ENCODE measurements at places on chromosomes 6 and 20.

GRCh38 chr6:153580776-153581175 lies 449.7 kb upstream of the RGS17 start:
- DNase-seq = no peak

DNA sequence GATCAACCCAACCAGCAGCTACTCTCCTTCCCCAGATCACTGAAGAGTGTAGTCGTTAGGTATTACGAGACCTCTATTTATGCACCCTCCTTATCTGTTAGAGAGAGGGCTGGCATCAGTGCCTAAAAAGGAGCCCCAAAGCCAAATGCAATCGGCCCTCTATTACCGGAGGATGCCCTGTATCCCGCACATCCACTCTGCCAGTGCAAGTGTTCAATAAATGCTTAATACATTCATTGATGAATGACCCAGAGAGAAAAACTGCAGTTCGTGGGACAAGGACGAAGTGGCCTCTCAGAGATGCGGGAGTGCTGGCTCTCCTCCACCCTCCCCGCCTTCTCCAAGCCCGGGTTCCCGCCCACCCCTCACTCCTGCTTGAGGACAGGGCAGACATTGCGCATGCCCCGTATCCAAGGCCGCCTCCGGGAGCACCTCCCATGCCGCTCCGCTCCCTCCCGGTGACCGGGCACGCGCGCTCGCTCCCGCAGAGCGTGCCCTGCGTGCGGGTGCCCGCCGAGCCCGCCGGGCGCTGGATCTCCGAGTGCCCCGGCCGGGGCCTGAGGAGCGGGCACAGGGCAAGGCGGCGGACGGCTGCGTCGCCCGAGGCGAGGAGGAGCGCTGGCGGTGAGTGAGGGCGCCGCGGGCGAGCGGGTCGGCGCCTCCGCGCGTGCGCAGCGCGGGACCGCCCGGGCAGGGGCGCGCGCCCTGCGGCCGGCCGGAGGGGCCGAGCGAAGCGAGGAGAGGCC lies 27.2 kb upstream of the BTBD3 start:
- peak; percentile 41 for DNase-seq

DNA sequence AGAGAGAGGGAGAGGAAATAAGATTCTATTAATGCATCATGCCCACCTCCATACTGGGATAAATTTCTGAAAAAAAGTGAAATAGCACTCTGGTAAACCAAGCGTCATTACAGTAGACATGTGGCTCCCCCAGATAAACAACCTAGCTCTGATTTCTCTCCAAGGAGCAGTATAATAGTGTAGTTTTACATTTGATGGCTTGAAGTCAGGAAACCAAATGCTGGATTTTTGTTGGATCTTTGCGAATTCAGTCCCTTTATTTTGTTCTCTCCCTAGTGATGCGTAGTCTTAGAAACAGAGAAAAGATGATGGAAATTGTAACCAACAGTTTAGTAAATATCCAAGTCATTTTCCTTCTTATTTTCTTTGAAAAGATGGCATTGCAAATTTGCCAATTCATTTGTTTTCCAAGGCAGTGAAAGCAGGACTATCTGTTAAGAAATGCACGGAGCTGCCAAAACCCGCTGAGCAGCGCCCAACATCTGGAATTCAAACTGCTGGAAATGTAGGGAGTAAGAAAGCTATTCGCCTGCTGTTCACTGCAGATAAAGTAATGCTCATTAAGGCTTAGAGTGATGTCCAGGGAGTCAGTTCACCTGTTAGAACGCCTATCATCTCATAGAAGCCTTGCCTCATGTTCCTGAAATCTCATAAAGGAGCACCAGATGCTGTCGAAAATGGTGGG lies 85.7 kb upstream of the DOK5 start:
- no peak for DNase-seq

- no peak for DNase-seq
Observed at GRCh38 chr6:117359581-117359980, 66.2 kb downstream of the ROS1 start.

DNA sequence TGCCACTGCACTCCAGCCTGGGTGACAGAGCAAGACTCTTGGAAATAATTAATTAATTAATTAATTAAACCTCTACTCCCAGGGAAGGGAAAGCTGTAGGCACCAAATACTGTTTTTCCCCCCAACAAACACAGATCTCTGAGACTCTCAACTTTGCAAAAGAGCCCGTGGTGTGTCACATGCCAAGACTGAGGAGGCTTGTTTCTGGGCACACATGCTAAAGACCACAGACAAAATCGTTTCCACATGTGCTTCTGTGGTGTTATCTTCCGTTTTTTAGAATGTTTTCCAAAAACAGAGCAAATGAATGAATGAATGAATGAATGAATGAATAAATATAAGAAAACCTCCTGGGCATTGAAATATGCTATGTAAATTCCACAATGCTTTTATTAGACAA lies 55.6 kb upstream of the ATXN1 start:
- no peak for DNase-seq

- no peak for DNase-seq
Observed at GRCh38 chr6:50259903-50260302, 210.2 kb upstream of the DEFB112 start.

DNA sequence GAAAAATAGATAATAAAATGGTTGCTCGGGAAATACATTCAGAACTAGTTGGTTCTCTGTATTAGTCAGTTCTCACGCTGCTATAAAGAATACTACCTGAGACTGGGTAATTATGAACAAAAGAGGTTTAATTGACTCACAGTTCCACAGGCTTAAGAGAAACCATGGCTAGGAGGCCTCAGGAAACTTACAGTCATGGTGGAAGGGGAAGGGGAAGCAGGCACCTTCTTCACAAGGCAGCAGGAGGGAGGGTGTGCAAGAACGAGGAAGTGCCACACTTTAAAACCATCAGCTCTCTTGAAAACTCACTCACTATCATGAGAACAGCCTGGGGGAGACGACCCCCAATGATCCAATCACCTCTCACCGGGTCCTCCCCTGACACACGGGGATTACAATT lies 24.2 kb upstream of the SNX9 start:
- no peak for DNase-seq

- DNase-seq = peak; percentile 4
Observed at GRCh38 chr20:2652724-2653555, 508 bp downstream of the NOP56 start.

- no peak for DNase-seq
Observed at GRCh38 chr6:161918109-161918531, 644.3 kb upstream of the AGPAT4 start.

GRCh38 chr6:156652231-156652750 lies 124.9 kb upstream of the ARID1B start:
- DNase-seq = no peak

DNA sequence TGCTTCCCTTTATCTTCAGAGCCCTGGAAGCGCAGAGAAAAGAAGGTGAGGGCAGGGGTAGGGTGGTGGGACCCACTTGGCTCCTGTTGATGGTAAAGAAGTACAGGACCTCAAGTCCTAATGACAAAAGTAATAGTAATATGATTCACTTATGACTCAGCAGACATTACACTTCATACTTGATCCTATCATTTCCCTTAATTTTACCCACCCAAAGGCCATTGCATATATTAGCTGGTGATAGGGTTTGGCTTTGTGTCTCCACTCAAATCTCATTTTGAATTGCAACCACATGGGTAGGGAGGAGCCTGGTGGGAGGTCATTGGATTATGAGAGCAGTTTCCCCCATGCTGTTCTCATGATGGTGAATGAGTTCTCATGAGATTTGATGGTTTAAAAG lies 880.7 kb downstream of the KIF16B start:
- DNase-seq = no peak

DNA sequence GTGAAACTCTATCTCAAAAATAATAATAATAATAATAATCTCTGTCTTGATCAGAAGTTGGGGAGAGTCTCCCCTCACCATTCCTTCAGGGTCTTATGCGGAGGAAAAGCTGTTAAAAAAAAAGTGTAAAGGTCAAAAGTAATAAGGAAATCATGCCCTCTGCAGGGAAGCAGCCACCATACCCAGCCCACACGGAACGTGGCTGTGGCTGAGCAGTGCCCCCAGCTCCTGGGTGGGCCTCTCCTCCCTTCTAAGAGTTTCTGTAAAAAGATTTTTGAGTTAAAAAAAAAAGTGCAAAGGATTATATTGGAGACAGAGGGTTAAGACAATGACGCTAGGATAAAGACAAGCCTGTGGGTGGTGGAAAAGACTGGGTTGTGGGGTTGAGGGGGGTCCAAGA lies 29.3 kb upstream of the ITCH start:
- no peak for DNase-seq

DNA sequence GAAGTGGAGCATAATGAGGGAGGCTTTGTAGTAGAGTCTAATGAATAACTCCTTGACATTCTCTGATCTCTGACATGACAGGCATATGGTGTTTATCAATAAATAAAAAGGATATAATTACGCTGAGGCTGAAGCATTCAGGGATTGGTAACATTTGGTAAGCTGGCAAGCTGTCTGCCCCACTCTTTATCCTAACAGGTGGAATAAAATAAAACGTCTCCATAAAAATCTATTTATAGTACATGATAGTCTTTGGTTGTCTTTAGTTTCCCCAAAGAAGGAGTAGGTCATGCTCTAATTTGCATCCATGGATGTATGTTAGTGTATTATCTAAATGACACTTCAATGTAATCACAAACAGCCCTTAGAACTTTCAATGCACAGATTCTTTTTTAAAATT lies 30.9 kb upstream of the RBM24 start:
- DNase-seq = no peak

GRCh38 chr6:52871621-52872020 lies 31.0 kb upstream of the GSTA5 start:
- no peak for DNase-seq

- DNase-seq = no peak
Observed at GRCh38 chr20:45946149-45946970, 11.9 kb downstream of the PCIF1 start.

GRCh38 chr6:69985180-69985579 lies 118.8 kb downstream of the COL19A1 start:
- no peak for DNase-seq

DNA sequence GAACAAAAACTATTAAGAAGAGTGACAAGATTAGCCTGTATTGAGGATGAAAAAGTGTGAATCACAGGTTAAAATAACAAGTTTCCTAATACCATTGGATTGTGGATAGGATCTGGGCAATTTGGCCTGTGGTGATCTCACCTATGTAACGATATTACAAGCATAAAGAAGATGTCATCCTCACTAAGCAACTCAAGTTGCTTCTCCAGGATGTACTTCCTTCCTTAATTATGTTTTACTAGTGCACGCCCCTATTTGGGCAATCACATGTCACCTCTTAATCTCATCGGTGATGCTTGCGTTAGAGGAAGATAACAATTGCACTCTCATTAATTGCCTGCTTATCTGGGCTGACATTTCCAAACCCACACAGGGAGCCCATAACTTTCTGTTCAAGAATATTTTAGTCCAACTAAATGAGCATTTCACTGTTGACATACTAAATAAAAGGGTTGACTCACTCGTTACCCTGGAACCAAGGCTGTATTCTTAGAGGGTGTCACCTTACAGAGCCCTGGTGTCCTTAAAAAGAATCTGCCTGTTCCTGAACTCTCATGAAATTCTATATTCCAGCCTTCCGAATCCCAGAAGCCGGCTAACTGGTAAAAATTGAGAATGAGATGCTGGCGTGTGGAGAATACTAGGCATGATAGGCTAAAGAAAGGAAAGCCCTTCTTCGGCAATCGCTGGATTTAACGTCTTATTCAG lies 88.2 kb upstream of the ATXN1 start:
- DNase-seq = no peak

DNA sequence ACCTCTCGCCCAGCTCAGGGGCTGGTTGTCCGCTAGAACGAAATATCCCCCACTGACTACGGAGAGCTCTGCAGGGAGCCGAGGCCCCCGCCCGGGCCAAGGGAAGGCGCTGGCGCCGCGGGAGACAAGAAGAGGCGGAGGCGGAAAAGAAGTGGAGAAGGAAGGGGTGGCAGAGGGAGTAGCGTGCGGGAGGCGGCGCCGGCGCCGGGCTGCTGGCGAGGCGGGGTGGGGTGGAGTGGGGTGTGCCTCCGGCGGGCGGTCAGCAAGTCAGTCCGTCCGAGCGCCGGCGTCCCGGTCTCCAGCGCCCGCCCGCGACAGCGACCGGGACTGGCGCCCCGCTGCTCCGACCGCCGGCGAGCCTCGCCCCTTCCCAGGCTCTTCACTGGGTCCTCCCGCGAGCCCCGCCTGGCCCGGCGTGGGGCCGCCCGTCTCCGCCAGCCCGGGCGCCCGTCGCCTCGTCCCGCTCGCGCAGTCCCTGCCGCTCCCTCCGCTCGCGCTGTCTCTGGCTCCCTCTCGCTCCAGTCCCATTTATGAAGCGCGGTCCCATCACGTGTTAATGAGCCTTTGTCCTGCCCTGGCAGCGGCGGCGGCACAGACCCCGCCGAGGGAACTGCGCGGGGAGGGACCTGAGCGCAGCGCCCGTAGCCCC lies at the start of gene CNR1:
Gene CNR1, minus strand, starts transcription at position 504 of the 649 bp plus-strand sequence. CDS start 21,073 bp downstream, outside the sequence.
- DNase-seq = peak; percentile 38

- DNase-seq = no peak
Observed at GRCh38 chr6:30970946-30971345, 12.6 kb upstream of the MUC21 start.

DNA sequence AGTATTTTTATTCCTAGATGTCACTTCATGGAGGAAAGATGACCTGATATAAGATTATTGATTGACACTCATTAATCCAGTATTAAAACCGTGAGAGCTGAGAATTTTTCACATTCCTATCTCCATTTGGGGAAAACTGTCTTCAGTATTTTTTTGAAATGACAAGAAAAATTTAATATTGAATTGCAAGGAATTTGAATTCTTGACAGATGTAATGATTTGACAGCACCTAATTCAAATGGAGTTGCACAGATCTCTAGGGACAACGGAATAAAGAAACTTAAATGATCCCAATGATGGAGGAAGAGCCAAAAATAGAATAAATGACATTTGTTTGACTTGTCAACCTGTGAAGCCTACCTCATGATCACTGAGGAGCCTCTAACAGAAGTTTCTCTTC lies 1591.4 kb downstream of the HACE1 start:
- no peak for DNase-seq

DNA sequence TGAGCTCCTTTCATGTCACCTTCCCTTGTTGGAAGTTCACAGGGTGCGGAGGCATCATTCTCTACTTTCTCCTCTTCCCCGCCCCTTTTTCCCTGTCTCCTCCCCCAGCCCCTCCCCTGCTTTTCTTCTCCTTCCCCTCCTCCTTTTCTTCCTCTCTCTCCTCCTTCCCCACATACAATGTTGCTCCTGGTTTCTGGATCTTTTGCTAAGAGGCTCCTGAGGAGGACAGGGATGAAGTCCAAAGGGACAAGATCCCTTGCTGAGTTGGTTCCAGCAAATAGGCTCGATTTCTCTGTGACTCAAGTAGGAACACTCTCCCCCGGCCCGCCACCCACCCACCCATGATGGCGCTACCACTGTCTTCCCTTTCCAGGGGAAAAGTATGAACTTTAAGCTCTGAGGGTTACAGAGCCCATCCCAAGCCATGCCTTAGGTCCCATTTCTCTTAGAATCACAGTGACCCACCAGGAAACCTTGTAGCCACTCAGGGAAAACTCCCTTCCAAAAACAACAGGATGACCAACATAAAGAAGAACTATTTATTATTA lies 852 bp upstream of the TFEB start:
- DNase-seq = no peak

- no peak for DNase-seq
Observed at GRCh38 chr6:84457276-84457675, 229.8 kb upstream of the CEP162 start.

Data from amygdala (tissue), 56 donors.